ENCODE measurements at places on chromosomes 2 and 18.

GRCh38 chr2:38187541-38188011 lies 111.6 kb upstream of the CYP1B1 start:
- DNase-seq, result peak; percentile 87

GRCh38 chr2:208546107-208546506 lies 139.5 kb downstream of the PTH2R start:
- DNase-seq, result no peak

DNA sequence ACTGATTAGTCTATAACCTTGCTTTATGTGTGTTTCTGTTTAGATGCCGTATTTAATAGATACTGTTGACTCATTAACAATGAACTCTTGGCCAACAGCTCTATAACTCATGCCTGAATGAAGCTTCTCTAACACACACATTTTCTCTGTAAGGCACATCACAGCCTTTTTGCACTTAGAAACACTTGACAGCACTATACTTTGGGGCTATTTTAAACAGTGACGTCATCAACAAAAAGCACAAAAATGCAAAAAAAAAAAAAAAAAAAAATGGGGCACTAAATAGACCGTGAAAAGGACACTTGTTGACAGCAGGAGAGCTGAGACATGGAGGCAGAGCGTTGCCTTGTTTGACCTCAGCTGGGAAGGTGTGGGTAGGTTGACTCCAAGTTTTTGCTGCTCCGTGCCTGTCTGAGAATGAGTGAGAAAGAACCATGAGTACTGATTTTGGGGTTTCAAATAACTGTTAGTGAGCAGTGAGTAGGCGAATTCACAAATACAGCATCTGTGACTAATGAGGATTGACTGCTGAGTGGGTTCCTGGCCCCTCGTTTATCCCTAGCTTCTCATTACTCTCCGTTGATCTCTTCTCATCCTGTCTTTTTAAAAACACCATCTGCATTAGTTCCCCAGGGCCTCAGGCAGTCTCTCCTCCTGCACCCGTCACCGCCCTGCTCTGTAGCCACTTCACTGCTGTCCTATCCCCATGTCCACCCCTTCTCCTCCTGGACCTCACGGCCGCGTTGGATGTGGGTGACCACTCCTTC lies 24.4 kb downstream of the SPP2 start:
- no peak for DNase-seq

DNA sequence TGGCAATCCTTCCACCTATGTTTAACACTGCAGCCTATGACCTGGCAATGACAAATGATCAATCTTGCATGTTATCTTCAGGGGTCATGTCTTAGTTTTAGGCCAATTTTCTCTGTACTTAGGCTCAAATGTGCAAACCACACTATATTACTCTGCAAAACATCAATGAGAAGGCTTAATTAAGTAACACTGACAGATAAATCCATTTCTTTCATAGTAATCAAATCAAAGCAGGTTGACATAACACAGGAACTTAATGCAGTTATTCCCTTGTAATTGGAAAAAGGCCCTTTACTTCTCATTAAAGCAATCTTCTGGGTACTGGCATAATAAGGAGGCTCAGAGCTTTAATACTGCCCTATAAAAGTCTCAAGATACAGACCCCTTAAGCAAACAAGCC lies 114.4 kb downstream of the TCF4 start:
- no peak for DNase-seq

DNA sequence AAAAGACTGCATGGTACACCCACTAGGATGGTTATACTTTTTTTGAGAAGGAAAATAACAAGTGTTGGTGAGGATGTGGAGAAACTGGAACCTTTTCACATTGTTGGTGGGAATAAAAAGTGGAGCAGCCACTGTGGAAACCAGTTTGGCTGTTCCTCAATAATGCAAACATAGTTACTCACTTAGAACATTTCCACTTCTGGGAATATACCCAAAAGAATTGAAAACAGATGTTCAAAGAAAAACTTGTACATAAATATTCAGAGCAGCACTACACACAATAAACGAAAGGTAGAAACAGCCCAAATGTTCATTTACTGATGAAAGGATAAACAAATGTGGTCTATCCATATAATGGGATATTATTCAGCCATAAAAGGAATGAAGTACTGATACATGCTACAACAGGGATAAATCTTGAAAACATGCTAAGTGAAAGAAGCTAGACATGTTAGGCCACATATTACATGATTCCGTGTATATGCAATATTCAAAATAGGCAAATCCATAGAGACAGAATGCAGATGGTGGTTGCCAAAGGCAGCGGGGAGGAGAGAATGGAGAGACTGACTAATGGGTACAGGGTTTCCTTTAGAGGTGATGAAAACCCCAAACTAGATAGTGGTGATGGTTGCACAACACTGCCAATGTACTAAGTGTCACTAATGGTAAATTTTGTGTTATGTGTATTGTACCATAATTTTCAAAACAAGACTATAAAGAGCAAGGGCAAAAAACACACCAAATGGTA lies 20.9 kb upstream of the LMAN1 start:
- peak; percentile 43 for DNase-seq

DNA sequence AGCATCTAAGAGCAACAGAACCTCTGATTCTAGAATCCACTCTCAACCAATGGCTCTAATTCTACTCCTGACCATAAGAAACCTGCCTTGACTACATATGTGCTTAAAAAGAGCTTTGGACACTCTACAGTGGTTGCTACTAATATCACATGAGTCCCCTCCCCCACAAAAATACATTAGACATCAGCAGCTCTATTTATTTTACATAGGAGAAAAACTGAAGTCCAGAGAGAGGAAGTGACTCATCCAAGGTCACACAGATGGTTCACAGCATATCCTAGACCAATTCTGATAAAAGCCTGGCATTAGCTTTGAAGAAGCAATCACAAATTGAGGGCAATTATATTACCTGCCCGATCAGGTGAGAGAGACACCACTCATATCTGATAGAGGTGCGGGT lies 49.8 kb downstream of the ALK start:
- no peak for DNase-seq

GRCh38 chr2:10395893-10396292 lies 52.2 kb downstream of the ODC1 start:
- no peak for DNase-seq

DNA sequence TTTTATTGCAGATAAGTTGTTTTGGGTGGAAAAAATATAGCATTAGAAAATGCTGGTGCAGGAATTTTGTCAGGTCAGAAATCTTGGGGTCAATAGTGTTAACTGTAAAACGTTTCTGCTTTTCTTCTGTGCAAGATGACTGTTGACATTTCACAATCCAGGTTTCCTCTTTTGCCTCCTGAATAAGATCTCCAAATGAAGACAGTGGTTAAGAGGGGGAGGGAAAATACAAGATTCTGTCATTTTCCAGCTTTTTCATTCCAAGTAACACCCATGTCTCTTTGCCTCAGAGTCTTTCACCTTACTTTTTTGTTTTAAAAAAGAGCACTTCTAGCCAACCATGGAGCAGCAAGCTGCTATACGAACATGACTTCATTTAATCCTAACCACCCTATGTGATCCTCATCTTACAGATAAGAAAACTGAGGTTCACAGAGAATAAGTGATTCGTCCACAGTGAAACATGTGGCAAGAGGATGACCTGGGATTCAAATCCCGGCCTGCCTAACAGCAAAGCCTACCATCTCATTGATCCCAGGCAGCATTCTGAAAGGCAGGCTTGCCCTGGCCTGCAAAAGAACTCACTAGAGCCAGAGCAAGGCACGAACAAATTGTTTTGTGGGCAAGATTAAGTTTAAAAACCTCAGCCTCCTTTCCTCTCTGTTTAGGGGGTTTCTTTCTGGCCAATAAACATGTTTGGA lies 3.0 kb downstream of the PLEK start:
- no peak for DNase-seq

DNA sequence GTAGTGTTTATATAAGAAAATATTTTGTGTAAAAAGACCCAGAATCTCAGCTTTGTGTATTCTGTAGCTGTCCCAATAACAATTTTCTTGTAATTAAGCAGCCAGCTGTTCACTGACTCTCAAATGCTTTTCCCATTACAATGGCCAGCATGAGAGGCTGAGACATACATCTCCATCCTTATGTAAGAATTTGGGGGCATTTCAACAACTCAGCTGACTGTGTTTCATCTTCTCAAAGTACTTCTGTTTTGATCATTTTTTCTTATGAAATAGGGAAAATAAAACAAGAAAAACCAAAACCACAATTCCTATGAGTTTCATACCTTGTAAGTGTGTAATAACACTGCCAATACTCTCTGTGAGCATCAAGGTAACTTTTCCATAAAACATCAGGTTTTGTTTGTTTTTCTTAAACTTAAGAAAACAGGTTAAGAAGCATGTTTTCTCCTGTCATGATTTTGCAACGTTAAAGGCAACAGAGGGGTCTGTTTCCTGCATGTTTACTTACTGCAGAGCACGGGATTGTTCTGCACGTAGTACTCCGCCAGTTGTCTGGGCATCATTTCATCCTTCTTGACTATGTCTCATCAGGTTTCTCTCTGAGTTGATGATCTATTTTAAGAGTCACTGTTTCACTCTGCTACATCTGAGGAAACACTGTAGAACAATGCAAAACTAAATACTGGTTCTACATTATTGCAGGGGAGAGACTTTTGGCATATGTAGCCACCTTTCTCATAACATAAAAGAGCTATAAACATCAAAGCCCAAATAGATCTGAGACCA lies 62.9 kb upstream of the CYRIA start:
- no peak for DNase-seq

GRCh38 chr18:49227441-49228165 lies 232.8 kb downstream of the DYM start:
- no peak for DNase-seq

DNA sequence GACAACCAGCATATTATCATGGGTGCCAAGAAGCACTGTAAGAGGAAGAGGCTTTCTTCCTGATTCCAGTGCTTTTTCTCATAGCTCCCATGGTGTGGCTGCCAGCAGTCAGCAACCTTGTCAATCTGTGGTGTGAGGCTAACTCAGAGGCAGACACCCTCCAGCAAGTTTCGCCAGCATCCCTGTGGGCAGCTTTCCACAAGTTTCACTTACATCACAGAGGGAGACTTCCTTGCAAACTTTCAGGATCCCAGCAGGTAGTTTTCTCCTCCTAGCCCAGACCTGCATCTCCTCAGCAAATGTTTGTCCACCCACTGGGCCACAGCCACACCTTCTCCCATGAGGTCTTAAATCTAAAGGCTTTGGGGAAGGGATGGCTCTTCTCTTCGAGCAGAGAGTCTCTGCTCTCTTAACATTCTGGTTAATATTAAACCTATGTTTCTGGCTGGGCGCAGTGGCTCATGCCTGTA lies 9.1 kb downstream of the DNAH7 start:
- DNase-seq, result peak; percentile 7

DNA sequence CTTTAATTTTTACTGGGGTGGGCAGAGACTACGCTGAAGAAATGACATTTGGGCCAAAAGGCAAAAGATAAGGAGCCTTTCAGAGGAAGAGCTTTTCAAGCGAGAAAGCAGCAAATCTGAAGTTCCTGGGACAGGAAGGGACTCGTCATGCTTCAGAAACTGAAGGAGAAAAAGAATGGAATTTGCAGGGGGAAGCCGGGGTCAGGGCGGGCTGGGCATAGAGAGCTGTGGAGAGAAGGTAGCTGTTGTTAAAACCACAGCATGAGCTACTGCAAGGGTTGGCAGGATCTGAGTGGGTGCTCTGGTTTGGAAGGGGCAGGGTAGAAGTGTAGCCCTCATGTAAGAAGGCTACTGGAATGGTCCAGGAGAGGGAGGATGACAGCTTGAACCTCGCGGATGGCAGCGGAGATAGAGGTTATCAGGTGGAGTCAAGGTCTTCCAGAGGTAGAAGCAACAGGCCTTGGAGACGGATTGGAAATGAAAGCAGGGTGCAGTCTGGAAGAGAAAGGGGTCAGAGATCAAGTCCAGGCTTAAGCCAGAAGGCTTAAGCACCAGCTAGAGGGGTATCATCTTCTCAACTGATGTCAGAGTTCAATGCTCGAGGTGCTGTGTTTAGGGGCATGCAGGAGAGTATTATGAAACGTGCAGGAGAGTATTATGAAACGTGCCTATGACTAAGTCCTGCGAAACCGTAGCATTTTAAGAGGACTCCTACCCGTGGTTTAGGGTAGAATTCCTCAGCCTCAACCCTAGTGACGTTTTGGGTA lies 18.9 kb downstream of the ATP8B1 start:
- DNase-seq, result peak; percentile 67

GRCh38 chr18:848062-848861 lies 36.2 kb upstream of the YES1 start:
- no peak for DNase-seq

DNA sequence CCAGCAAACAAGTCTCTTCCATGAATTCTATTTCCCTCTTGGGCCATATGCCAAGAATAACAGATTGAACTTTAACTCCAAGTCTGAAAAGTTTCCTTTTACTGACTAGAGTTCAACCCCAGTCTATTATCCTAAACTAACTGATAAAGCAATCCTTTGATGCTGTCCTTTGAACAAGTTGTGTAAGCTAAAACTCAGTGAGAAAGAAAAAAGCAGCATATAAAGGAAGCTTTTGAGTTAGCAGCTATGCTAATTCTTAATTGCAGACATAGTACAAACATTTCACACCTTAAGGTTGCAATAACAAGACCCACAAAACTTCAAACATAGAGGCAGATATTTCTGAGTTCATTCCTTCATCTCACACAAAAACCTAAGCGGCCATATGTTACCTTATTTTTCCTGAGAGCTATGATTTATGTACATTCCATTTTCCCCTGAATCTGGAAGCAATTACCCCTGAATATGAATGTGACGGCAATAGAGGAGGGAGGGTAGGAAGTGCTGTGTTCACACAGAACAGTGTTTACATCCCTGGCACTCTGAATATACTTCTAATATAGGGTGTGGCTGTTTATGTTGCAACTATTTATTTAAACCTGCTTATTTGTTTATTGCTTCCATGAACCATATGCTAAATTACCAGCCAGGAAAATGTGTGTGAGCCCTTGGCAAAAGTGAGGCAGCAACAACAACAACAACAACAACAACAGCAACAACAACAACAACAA lies 180.6 kb downstream of the IRS1 start:
- peak; percentile 81 for DNase-seq

GRCh38 chr2:218536804-218537494 lies 31.2 kb downstream of the USP37 start:
- no peak for DNase-seq

DNA sequence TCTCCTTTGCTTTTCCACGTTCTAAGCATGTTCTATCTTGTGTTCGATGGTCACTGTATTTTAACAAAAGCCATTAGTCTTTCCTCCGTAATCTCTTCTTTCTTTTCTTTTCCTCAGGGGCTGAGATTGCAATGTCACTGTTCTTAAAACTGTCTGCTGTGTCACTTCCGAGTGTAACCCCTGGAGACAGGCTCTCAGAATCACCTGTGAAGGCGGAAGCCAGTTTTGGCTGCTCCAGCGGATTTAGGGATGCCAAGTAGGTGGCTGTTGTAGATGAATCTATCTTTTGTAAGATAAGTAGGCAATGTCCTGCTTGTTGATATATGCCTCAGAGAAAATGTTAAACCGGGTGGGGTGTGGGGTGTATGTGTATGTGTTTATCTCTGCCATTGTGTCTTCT lies 94.7 kb upstream of the L3MBTL4 start:
- DNase-seq, result no peak
